ENCODE measurements at places on chromosomes 16 and 17.

DNA sequence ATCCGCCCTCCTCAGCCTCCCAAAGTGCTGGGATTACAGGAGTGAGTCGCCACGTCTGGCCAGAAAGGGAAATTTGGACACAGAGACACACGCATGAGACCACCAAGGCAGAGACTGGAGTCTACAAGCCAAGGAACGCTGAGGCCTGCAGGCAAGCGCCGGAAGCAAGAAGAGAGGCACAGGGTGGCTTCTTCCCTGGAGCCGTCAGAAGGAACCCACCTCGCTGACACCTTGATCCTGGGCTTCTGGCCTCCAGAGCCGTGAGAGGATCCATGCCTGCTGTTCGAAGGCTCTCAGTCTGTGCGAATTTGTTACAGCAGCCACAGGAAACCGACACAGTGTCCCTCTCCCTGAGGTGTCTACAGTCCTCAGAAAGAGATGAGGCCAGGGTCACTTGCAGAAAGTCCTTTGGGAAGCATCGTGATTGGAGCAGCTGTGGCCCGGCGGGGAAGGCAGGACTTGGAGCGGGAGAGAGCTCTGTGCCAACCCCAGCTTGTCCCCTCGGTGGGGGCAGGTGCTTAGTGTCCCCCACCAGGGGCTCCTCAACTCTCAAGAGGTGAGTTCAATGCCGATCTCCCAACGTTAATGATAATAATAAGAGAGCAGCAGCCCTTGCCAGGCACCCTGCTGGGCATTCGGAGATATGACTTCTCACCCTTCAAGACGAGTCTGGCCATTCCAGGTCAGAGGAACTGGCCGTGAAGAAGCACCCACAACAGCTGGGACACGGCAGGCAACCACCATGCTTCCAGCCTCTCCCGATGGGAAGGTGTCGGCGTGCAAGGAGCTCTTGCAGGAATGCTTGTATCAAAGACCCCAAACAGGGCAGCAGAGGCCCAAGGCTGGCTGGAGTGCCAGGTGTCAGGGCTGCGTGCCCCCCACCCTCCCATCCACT, 68.4 kb upstream of the TNRC6C start:
- DNase-seq: no peak

DNA sequence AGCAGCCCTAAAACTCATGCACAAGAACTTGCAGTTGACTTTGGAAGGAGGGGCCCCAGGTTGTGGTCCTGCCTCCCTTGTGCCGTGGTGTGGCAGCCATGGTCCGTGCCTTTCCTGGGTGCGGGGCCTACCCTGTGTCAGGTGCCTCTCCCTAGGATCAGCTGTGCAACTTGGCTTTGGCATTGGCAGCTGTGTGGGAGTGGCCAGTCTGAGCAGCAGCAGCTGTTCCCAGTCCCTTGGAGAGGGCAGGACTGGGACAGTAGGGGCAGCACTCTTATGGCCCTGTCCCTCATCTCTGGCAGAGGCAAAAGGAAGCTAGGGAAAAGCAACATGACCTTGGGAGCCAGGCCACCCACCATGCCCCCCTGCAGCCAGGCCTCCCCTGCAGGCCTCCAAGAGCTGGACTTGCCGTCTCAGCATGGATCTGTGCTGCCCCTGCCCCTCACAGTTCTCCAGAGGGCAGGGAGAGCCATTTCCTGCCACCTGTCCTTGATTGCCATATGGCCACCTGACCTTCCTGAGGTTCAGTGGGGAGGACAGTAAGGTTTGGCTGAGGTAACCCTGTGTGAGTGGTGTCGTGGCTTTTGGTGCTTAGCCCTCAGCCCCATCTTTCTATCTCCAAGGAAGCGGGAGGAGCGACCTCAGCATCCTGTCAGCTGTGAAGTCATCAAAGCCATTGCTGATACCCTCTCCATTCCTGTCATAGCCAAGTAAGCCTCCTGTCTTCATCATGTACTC, 15.5 kb upstream of the NFATC3 start:
- DNase-seq: no peak

- DNase-seq: no peak
These were observed 1.2 kb upstream of the WIPI1 start for GRCh38 chr17:68458260-68459036.

- DNase-seq: no peak
These were observed 106.3 kb upstream of the HSBP1 start for GRCh38 chr16:83701494-83701893.

DNA sequence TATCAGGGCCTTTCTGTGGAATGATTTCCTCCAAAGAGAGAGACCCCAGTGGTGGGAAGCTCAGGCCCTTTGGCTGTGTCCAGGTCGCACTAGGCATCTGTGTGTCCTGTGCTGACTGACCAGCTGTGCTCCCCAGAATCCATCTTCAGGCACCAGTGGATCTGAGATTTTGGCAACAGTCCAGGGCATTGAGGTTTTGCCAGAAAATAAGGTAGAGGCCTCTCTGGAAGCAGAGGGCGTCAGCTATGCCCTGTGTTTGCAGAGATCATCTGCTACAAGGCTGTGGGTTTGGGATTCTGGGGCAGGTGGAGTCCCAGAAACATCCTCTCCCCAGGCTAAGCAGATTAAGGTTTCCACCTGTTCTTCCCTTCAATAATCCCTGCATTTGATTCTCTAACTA, 57.5 kb upstream of the TOB1 start:
- DNase-seq: peak; percentile 71

- DNase-seq: peak; percentile 50
These were observed at the start of gene CUEDC1 for GRCh38 chr17:57955183-57955931. Gene CUEDC1 (minus strand): TSS chr17:57955412. CDS start chr17:57885564, 69,848 bp downstream.

DNA sequence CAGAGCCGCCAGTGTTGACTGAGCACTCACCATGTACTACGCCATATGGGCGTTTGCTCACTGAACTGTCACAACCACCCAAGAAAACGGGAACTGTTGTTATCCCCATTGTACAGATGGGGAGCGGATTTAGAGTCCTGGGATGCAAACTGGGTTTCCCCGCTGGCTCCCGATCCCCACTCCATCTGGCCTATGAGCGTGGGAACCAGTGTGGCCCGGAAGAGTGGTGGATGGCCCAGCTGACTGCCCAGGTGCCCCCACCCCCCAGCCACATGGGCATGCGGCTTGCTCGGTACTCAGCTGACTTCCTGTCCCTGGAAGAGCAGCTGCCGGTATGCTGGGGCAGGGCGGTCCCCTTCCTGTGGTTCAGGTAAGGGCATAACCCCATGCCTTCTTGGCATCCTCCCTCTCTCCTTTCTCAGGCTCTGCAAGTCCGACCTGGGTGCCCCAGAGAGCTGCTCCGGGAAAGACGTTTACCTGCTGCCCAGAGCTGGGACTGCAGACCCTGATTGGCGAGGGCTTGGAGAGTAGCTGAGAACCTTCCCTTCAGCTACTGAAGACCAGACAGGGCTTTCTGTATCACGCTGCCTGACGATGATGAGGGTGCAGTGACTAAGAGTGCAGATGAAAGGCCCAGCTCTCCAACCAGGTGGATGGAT, 16.2 kb downstream of the SOCS3 start:
- DNase-seq: no peak

DNA sequence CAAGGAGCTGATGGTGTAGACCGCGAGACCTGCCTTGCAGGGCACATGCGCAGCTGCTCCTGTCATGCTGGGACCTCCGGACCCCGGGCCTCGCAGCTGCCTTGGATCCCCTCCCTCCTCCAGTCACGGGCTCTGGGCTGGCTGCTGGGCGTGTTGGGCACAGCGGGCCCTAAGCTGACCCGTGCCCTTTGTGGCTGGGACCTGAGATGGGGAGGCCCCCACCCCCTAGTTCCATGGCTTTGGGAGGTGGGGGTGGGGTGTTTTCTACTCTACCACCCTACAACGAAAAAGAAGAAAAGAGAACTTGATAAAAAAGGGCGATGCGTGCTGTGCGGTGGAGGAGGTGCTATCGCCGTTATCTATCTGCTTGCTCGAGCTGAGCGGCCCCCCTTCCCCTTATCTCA, 14.5 kb downstream of the ZFPM1 start:
- DNase-seq: no peak

GRCh38 chr17:60106340-60107059, 27.8 kb upstream of the HEATR6 start:
- no peak for DNase-seq

DNA sequence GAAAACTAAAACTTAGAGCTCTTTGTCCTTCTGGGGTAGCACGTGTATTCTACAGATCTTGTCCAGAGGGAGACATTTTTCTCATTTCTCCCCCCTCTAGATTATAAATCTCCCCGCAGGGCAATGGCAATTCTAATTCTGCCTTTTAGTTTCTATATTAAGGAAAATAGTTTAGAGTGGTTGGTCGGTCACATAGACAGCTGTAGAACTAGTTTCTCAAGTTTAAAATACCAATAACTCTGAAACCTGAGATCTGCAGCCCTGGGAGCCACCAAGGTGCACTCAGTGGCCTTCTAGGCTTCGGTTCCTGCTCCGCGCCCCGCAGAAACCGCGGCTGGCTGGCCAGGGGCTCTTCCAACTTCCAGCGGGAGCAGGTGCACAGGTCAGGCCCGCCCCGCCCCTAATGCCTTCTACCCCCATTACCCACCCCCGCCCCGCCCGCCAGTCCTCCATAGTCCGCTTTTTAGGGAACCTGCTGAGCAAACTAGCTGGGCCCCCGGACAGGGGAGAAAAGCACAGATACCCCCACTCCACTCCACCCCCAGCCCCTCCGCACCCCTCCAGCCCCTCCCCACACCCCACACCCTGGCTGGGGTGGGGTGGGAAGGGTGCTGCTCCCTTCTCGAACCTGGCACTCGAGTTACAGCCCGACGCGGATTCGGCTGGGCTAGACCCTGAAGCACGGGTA, 431 bp downstream of the SLFN11 start:
- no peak for DNase-seq

- DNase-seq: no peak
These were observed 73.6 kb downstream of the PPM1E start for GRCh38 chr17:58829172-58829637.

DNA sequence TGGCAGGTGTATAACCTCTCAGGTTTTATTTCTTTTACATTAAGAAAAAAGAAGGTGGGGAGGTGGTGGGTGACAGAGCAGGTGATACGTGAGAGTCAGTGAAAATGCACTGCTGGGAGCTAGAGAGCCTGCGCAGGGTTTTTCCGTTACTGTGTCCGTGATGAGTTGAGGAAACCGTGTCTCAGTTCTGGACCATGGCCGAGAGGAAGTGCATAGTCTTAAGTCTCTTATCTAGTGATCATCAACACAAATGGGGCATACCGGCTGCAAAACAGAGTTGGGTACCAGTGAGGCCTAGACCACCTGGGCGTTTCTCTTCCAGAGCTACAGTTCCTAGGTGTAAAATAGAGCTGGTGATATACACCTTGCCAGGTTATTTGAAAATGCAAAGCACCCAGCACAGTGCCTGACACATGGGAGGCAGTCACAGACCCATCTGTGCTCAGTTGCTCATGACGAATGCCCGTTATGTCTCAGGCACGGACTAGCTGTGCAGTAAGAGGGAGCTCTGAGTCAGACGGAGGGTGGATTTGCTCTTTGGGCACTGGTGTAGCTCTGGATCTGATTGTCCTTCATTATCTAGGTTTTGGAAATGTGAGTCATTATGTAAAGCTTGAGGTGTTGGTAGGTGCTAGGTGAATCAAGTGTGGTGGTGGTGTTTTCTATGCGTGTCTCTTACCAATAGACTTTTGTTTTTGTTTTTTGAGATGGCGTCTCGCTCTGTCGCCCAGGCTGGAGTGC, 60.9 kb downstream of the RPTOR start:
- no peak for DNase-seq

- DNase-seq: no peak
These were observed 130.1 kb upstream of the TMEM97 start for GRCh38 chr17:28188841-28189263.

DNA sequence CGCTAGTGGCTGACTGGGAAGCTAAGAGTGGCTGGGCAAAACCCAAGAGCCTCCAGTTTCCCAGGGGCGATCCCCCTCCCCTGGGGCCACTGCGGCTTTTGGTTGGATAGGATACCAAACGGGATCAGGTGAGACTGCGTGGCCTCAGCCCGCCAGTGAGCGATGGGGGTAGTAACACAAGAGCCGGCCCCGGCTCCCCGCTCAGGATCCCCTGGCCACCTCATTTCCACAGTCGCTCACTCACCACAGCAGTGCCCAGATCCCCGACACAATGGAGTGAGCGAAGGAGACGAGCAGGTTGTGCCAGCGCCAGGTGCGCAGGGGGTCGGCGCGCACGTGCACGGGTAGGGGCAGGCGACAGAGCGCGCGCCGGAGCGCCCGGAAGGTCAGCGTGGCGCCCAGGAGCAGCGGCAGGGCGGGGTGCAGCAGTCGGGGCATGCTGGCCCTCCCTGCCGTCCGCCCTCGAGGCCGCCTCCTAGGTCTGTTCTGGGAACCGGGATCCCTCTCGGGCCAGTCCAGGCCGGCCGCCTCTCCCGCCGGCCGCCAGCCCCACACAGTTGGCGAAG, 290 bp downstream of the TLCD1 start:
- peak; percentile 80 for DNase-seq

DNA sequence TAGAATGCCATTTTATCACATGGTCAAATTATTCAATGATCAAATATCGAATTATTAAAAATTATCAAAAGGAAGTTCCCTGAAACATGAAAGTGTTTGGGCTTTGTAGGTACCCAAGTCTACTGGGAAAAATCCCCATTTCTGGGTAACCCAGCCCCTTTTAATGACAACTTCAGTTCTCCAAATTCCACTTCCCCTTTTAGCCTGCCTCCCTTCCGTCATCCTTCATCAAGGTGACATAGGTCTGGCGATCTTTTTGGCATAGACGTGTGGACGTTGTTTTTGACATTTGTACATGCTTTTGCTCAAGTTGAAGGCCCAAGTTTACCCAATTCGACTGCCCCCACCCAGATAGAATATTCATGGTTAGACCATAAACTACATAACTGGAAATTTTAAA, 660.9 kb downstream of the MAF start:
- no peak for DNase-seq

- DNase-seq: peak; percentile 82
These were observed 5.4 kb upstream of the ICAM2 start for GRCh38 chr17:64025732-64026294.

- no peak for DNase-seq
These were observed 16.8 kb downstream of the PRPSAP1 start for GRCh38 chr17:76336756-76337412.

DNA sequence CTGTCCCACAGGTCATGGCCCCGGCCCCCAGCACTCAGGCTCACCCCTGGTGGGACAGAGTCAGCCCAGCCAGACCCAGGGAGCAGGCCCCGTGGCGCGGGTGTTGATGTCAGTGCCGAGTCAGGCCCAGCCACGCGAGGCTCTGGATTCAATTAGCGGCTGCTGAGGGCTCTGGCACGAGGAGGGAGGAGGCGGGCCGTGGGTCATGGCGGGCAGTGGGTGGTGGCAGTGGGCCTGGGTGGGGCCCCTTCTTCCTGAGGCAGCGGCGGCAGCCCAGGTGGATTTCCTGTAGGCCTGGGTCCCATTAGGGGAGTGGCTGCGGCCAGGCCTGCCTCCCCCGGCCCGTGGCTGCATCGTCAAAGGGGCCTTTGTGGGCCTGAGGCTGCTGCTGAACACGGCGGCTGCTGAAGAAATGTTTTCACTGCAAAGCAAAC, 12.9 kb downstream of the VASN start:
- no peak for DNase-seq

- DNase-seq: no peak
These were observed 112.0 kb downstream of the RBFOX3 start for GRCh38 chr17:79498854-79499253.
